Osteocyte (in vitro differentiated cells): ENCODE measurements at places on chromosomes 13 and 19. TPM values are rescaled to one million over a fixed set of nuclear protein-coding genes. Genes with fewer than 3 reads are reported as not detected.

GRCh38 chr19:47790398-47790814 lies 11.9 kb downstream of the SELENOW start:
- peaks cover 7% of the 10 kb centered on the region for H3K4me1 ChIP-seq
- peaks cover under 1% of the 10 kb centered on the region for H3K27me3 ChIP-seq
- H3K36me3 ChIP-seq: no peaks in the 10 kb centered on the region
- no peak overlapping the region for H3K27ac ChIP-seq

DNA sequence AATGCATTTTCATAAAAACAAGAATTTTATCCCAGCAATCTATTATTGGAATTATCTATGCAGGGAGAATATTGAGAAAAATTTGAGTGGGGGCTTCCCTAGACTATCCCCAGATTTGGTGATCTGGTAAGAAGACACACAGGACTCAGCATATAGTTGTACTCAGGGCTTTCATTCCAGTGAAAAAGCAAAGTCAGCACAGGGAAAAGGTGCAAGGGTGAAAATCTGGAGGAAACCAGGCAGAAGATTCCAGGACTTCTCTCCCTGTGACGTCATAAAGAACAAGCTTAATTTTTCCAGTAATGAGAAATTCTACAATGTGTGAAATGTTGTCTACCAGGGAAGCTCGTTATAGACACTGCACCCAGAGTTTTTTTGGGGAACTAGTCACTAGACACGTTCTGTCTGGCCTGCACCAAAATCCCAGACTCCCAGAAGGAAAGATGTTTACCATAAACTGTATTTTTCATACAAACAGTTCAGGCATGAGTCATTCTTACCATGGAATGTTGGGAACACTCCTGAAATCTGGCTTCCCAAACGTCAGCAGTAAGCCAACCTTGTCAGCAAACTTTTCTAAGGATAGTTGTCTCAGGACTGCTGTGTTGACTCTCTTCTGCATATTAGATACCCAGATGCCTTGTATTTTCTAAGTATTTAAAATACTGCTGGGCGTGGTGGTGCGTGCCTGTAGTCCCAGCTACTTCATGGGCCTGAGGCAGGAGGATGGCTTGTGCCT lies 107.4 kb downstream of the DNAJC3 start:
- no peak overlapping the region for H3K4me3 ChIP-seq
- H3K4me1 ChIP-seq: peaks cover 31% of the 10 kb centered on the region
- H3K27me3 ChIP-seq: no peaks in the 10 kb centered on the region
- H3K27ac ChIP-seq: peak overlapping the region; percentile 90
- H3K36me3 ChIP-seq: peaks cover 21% of the 10 kb centered on the region

Gene PSG6
- not detected in 2 replicates for total RNA-seq

GRCh38 chr13:73578251-73578875 lies 519.6 kb downstream of the KLF5 start:
- H3K36me3 ChIP-seq: no peaks in the 10 kb centered on the region
- no peak overlapping the region for H3K27ac ChIP-seq
- no peak for DNase-seq
- no peaks in the 10 kb centered on the region for H3K4me1 ChIP-seq
- peaks cover 9% of the 10 kb centered on the region for H3K27me3 ChIP-seq

- peaks cover 7% of the 10 kb centered on the region for H3K4me1 ChIP-seq
- peaks cover 20% of the 10 kb centered on the region for H3K27me3 ChIP-seq
- H3K4me3 ChIP-seq: no peak overlapping the region
- no peak overlapping the region for H3K27ac ChIP-seq
Observed at GRCh38 chr19:28737021-28737895, 475.7 kb downstream of the UQCRFS1 start.

DNA sequence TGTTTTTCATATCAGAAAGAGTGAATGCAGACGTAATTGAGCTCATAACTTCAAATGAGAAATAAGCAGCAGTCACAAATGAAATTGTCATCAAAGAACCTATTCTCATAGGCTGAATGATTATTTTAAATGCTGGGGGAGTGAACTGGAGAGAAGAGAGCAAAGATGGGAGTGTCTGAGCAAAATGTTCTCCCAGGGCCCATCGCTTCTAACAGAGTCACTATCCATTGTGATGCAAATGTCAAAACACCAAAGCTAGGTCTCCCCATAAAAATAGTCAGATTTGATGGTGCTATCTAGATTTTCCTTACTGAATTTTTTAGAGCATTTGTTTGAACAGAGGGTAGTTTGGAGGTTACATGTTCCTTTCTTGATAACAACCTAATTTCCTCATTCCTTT lies 278.7 kb downstream of the PCDH9 start:
- H3K4me3 ChIP-seq: no peak overlapping the region
- no peaks in the 10 kb centered on the region for H3K36me3 ChIP-seq
- H3K27me3 ChIP-seq: no peaks in the 10 kb centered on the region
- DNase-seq: no peak
- H3K27ac ChIP-seq: no peak overlapping the region

DNA sequence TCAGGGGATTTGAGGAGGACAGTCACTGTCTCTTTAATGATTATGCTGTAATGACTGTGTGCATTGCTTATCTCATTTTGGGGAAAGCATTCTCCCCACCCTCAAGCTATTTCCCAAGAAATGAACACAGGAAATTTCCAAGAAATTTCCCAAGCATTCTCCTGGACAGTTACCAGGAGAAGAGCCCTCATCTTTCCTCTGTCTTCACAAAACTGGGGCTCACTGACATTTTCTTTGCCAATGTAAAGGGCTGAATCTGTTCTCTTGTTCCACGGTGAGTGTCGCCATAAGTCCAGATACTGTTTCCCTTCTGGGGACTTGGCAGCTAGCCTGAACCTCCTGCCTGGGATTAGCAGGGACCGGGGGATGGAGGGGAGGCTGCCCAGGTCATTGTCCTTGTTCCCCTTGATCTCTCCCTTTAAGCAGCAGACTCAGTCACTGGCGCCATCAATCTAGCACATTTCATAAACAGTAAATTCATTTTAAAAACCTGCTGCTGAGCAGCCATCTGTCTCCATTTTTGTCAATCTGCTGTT lies 172.8 kb downstream of the DNAJC15 start:
- no peak for DNase-seq
- H3K4me1 ChIP-seq: peaks cover 25% of the 10 kb centered on the region
- H3K27me3 ChIP-seq: no peaks in the 10 kb centered on the region
- H3K36me3 ChIP-seq: no peaks in the 10 kb centered on the region

DNA sequence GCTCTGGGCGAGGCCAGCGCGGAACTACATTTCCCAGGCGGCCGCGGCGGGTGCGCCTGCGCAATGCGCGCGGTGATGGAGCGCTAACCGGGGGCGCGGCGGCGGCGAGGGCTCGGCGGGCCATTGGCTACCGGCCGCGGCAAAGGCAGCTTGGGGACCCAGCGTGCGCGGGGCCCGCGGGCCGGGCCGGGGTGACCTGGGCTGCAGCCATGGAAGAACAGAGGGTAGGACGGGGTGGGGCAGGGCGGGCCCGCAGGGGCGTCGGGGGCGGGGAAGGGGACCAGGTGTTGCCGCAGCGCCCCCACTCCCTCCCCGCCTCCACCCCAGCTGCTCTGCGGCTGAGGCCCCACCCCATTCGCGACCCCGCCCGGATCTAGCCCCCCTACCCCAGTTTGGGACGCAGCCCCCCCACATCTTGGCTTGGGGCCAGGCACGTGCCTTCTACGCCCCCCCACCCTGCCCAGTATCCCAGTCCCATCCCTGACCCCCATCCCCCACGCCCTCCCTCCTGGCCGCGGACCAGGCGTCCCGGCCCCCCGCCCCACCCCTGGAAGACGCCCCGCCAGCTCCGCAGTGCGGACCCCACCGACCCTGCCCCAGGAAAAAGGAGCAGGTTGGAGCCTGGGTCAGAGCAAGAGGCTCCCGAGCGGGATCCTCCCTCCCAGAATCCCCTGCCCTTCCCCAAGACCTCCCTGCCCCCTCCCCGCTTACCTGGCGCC lies at the start of gene FSD1:
Gene FSD1, plus strand, starts transcription at position 61 of the 719 bp plus-strand sequence. Its CDS starts 149 bp downstream, at position 210.
- DNase-seq: peak; percentile 92
- no peaks in the 10 kb centered on the region for H3K36me3 ChIP-seq
- no peaks in the 10 kb centered on the region for H3K27me3 ChIP-seq
- H3K4me1 ChIP-seq: peaks cover 10% of the 10 kb centered on the region
- peak within 1 kb of the TSS; percentile 69 for H3K4me3 ChIP-seq

Gene SIGLEC11
- not detected in 2 replicates for total RNA-seq

GRCh38 chr13:50512474-50513299 lies 330.8 kb downstream of the DLEU7 start:
- no peak overlapping the region for H3K27ac ChIP-seq
- DNase-seq: no peak
- H3K27me3 ChIP-seq: no peaks in the 10 kb centered on the region
- no peak overlapping the region for H3K4me3 ChIP-seq
- H3K36me3 ChIP-seq: no peaks in the 10 kb centered on the region

GRCh38 chr13:64527561-64527960 lies 2702.6 kb downstream of the PCDH9 start:
- no peaks in the 10 kb centered on the region for H3K27me3 ChIP-seq
- no peaks in the 10 kb centered on the region for H3K36me3 ChIP-seq
- peaks cover 2% of the 10 kb centered on the region for H3K4me1 ChIP-seq
- no peak overlapping the region for H3K27ac ChIP-seq

DNA sequence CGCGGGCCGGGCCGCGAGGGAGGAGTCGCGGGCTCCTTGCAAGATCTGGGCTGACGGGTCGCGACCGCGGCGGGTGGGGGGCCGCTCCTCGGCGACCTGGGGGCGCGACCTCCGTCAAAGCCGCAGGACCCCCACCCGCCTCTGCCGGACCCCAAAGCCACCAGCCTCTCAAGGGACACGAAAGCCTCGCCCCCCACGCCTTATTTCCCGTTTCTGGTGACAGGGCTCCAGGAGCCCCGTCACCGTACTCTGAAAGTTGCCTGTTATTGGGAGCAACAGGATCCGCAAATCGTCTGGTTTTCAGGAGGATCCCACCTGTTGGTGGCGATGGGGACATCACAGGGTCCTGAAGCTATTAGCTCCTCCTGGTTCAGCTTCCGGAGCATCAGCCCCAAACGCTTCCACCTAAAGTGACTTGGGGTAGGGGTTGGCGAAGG lies 530 bp downstream of the MAU2 start:
- peaks cover 21% of the 10 kb centered on the region for H3K36me3 ChIP-seq
- H3K4me3 ChIP-seq: peak overlapping the region; percentile 98
- DNase-seq: no peak
- peak overlapping the region; percentile 88 for H3K27ac ChIP-seq
- no peaks in the 10 kb centered on the region for H3K27me3 ChIP-seq
- peaks cover 31% of the 10 kb centered on the region for H3K4me1 ChIP-seq

DNA sequence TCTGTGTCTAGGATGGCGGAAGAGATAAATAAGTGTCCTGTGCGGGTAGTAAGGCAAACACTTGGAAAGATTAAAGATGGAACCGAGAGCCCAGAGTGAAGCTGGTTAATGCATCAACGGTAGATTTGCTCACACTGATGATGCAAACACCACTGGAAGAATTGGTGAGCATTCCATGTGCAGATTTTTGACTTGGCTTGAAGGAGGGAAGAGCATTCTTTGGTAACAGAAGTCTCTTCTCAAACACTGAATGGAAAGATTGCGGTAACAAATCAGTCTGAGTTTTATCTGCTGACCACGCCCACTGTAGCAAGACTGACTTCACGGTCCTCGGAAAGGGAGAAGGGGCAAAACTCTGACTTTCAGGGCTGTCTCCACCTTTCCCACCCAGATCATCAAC lies 112.5 kb downstream of the COL4A1 start:
- peak overlapping the region; percentile 37 for H3K27ac ChIP-seq
- H3K36me3 ChIP-seq: peaks cover 87% of the 10 kb centered on the region
- DNase-seq: no peak
- no peak overlapping the region for H3K4me3 ChIP-seq

GRCh38 chr13:110397436-110398115 lies 90.5 kb downstream of the COL4A2 start:
- no peaks in the 10 kb centered on the region for H3K27me3 ChIP-seq
- peaks cover 98% of the 10 kb centered on the region for H3K4me1 ChIP-seq
- peaks cover 27% of the 10 kb centered on the region for H3K36me3 ChIP-seq
- peak overlapping the region; percentile 1 for H3K4me3 ChIP-seq

Gene NRTN
- 0.40 TPM in 1 of 2 replicates, not detected in the other for total RNA-seq

Gene CDX2
- total RNA-seq: not detected in 2 replicates

DNA sequence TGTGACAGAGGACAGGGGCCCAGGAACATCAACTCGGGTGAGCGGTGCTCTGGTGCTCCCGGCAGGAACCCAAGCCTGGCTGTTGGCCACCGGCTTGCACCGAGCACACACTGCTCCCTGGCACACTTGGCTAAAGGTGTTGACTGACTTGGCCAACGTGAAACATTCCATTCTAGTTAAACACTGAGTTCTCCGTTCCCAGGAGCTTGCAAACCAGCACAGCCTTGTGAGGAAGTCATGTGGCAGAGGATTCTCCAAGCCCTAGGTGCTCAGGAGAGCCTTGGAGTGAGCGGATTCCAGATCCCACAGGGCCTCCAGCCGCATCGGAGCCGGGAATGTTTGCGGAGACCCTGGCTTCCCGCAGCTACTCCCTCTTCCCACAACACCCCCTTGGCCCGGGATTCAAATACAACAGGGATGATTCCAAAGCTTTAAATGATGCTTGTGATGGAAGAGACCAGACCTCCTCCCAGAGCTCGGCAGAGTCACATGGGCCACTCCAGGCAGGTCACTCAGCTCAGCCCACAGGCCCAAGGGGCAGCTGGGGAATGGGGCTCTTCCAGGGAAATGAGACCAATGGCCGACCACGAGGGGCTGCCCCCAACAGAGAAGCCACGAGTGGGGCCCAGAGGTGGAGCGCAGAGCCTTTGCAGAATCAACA lies 2.9 kb downstream of the C13orf46 start:
- H3K4me3 ChIP-seq: no peak overlapping the region
- H3K36me3 ChIP-seq: peaks cover 19% of the 10 kb centered on the region
- no peak overlapping the region for H3K27ac ChIP-seq
- no peaks in the 10 kb centered on the region for H3K4me1 ChIP-seq
- no peak for DNase-seq
- H3K27me3 ChIP-seq: no peaks in the 10 kb centered on the region

DNA sequence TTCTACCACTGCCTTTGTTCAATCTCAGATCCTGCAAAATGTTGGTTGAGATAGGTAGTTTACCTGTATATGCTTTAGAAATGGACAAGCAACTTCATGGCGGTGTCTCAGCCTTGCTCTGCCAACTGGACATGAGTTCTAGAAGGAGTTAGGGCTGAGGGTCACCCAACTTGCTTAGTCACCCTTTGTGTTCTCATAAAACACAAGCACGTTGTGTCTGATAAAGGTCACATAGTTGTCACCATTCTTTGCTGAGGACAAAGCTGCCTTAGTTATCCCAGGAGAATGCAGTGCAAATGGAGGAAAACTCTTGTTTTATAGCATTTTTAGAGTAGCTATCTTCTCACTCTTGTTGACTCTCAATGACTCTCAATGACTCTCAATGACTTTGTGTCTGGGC lies 218.4 kb upstream of the TMTC4 start:
- H3K36me3 ChIP-seq: no peaks in the 10 kb centered on the region
- no peak overlapping the region for H3K27ac ChIP-seq
- no peak for DNase-seq
- H3K4me1 ChIP-seq: peaks cover 2% of the 10 kb centered on the region
- H3K4me3 ChIP-seq: no peak overlapping the region

Gene PGLYRP1
- total RNA-seq: not detected in 2 replicates

DNA sequence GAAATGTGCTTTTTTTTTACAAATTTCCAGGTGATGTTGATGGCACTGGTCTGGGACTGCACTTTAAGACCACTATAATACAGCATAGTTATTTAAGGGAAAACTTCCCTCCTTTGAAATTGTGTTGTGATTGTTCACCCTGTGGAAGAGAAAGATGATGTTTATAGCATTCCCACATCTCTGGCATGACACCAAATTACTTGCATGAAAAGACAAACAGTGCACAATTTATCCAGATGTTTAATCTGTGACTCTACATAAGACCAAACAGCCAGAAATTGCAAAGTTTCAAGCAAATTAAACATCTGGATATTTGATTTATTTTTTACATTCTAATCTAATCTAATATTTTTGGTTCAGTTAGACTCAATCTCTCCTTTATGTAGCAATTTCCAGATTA lies 51.6 kb downstream of the UFM1 start:
- H3K4me3 ChIP-seq: no peak overlapping the region
- H3K27me3 ChIP-seq: peaks cover 12% of the 10 kb centered on the region
- H3K27ac ChIP-seq: no peak overlapping the region
- no peaks in the 10 kb centered on the region for H3K4me1 ChIP-seq
